ENCODE measurements at places on chromosomes 5 and 9.

- DNase-seq = no peak
Observed at GRCh38 chr5:106521701-106522100, 1149.0 kb downstream of the EFNA5 start.

GRCh38 chr9:135857843-135858242 lies 49.5 kb downstream of the CAMSAP1 start:
- DNase-seq = no peak

DNA sequence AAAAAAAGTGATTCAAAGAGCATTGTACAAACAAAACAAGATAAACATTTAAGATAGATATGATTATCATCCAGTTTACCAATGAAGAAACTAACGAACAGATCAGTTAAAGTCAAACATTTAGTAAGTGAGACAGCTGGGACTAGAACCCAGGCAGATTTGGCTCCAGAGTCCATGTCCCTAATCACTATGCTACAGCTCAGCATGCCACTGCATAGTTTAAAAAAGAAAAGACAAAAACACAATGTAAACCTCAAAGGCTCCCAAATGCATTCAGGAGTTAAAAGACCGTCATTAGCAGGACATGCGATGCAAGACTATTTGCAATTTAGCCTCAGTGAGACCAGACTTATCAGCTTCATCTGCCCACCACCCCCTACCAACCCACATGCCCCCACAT lies 36.8 kb downstream of the DENND1A start:
- no peak for DNase-seq

DNA sequence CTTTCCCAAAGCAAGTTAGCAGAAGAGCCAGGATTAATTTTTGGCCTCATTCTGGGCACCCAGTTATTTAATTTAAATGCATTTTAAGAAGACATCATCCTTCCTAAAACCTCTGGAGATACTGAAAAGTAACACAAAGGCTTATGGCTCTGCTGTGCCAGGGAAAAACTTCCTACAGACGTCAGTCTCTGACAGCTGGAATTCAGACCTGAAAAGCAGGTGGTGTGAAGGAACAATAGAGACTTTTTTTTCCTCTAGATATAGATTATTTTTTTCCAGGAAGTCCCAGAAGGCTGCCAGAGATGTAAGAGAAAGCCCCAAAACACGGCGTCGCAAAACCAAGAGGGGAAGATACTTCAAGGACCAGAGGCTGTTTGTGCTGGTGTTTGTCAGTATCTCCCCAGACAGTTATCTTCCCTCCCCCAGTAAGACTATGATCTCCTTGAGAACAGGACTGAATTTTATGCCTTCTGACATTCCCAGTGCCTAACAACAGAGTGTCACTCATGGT lies 88.7 kb upstream of the RASEF start:
- DNase-seq = no peak

GRCh38 chr5:135743705-135744411 lies 90.6 kb upstream of the SLC25A48 start:
- DNase-seq = peak; percentile 15

GRCh38 chr5:58499231-58499630 lies 8.0 kb downstream of the GAPT start:
- DNase-seq = no peak

GRCh38 chr5:179553006-179553405 lies 2.7 kb downstream of the RUFY1 start:
- DNase-seq = peak; percentile 36

- DNase-seq = no peak
Observed at GRCh38 chr5:54761213-54761701, 224.1 kb downstream of the ESM1 start.
